Transverse colon (tissue), 4 donors: ENCODE measurements at places on chromosomes 12 and 14.

GRCh38 chr14:56554301-56554700 is 25.3 kb upstream of the TMEM260 start:
- DNase-seq, result no peak

- peak; percentile 10 for DNase-seq
Measured at GRCh38 chr14:36161776-36162175, 14.7 kb downstream of the PTCSC3 start.

GRCh38 chr12:8957561-8957960 is 8.1 kb upstream of the M6PR start:
- DNase-seq, result no peak

DNA sequence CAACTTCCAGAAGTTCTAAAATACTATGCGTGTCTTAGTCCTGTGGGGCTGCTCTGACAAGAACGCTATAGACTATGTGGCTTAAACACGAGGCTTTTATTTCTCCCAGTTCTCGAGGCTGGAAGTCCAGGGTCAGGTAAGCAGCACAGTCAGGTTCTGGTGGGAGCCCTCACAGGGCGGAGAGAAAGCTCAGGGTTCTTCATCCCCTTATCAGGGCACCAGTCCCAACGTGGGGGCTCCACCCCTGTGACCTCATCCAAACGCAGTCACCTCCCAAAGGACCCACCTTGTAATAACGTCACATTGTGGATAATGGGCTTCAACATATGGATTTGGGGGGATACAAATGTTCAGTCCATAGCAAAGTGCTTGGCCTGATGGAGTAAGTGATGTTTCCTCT is 37.1 kb upstream of the TC2N start:
- DNase-seq, result no peak

GRCh38 chr12:13851828-13852227 is 129.6 kb downstream of the GRIN2B start:
- DNase-seq, result no peak

DNA sequence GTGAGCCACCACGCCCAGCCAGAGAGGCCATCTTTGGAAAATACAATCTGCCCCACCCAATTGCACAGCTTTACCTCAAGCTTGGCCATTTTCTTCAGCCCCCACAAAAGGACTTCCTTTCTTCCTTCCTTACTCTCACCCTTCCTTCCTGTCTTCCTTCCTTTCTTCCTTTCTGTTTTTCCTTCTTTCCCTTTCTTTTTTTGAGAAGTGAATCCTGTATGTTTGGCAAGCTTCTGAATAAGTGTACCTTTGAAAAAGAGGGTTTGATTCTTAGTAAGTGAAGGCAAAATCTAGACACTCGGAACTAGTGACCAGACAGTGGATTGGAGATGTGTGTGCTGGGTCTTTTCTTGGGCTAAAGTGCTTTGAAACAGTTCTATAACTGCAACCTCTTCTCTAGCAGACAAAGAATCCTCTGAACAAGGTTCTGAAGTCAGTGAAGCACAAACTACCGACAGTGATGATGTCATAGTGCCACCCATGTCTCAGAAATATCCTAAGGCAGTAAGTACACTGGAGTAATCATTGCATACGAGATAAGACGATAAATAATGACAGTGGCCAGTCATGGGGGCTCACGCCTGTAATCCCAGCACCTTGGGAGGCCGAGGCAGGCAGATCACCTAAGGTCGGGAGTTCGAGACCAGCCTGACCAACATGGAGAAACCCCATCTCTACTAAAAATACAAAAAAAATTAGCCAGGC is 49.5 kb downstream of the SUPT16H start:
- no peak for DNase-seq
